ENCODE measurements at places on chromosomes 12 and 14.
A peak's percentile ranks its signal among the peaks of the same experiment; 100 is the strongest.

DNA sequence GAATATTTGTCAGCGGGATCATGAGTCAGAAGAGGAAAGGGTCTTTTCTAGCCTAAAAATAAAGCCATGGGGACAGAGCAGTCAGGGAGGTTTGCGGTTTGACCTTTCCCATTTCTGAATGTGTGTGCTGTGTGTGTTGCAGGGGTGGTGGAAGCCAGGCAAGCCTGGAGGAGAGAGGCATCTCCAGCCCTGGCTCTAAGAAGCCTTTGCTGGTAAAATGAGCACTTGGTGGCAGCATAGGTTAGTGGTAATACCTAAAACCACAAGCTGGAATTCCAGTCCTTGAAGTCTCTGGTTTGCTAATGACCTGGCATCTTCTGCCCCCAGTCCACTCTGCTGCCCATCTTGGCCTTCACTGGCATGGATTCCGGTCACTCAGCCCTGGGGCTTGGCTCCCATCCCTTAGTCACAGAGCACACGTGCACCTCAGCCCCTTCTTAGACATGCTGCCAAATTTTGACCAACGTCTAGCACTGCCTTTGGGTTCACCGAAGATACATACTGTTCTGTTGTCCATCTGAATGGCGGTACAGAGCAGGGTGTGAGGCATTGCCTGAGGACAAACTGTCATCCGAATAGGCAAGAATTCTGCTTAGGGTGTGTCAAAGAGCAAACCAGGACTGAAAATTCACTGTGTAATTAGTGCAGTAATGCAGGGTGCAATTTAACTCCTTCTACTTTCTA is 52.7 kb downstream of the KCNA5 start:
- no peak for DNase-seq

- DNase-seq = no peak
These were observed 70.5 kb downstream of the FGD6 start for GRCh38 chr12:95146769-95147168.

- DNase-seq = peak; percentile 48
These were observed 2.1 kb upstream of the SLC2A13 start for GRCh38 chr12:40107803-40108620.

DNA sequence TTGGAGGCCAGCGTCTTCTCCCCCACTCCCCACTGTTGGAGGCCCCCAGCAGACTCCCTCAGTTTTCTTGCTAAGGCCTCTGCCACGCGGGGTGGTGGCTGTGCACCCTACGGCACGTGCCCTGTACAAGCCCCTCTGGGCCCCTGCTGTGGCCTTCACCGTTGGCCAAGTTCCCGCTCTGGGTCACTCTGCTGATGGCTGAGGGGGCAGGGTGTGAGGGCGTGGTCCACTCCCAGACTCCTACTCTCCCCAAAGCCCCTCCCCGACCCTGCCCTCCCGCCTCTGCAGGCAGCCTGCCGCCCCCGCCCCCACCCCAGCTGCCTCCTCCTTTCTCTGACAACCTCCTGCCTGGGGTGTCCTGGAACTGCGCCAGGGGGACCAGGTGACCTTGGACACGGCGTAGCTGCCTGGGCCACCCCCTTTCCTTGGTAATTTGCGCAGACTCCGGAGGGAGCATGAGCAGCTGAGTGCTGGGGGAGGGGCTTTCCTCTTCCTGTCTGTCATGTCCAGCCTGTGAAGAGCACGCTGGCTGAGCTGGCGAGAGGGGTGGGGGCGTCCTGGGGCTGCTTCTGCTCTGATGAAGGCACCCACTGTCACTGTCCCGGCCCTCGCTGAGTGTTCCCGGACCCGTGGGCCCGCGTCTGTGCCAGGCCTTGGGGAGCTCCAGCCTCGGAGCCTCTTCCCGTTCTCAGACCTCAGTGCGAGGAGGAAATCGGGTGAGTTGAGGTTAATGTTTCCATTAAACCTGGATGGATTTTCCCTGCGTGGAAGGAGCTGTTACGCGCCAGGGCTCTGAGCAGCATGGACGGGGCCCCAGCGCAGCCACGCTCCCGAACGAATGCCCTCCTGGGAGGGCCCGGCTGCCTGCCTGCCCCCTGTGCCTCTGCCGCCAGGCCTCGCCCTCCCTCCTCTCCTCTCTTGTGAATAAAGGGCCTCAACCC is 85.0 kb downstream of the KIF26A start:
- no peak for DNase-seq

- no peak for DNase-seq
These were observed 4.6 kb upstream of the SLC22A17 start for GRCh38 chr14:23357261-23357660.

Data from stimulated activated CD4-positive, alpha-beta T cell treated with anti-CD3 and anti-CD28 coated beads, Interleukin-1b, Interleukin-23, amount 100 ng/mL, for 48 hours (primary cell).